Left ventricle myocardium inferior (tissue), 1 donor: ENCODE measurements at places on chromosomes 2 and 18. TPM values are rescaled to one million over a fixed set of nuclear protein-coding genes. Genes with fewer than 3 reads are reported as not detected.
A peak's percentile ranks its signal among the peaks of the same experiment; 100 is the strongest.

- H3K27me3 ChIP-seq, result no peaks in the 10 kb centered on the region
- no peak overlapping the region for H3K4me3 ChIP-seq
- DNase-seq, result no peak
- peaks cover 13% of the 10 kb centered on the region for H3K4me1 ChIP-seq
Measured at GRCh38 chr18:62802523-62802922, 87.2 kb downstream of the PHLPP1 start.

The PROC gene
- total RNA-seq, result not detected

GRCh38 chr2:64650722-64651338 lies 2.9 kb downstream of the SERTAD2 start:
- peak overlapping the region; percentile 69 for H3K27ac ChIP-seq
- no peaks in the 10 kb centered on the region for H3K36me3 ChIP-seq
- H3K4me3 ChIP-seq, result no peak overlapping the region
- DNase-seq, result no peak
- H3K27me3 ChIP-seq, result no peaks in the 10 kb centered on the region

The FAP gene
- 0.71 TPM for total RNA-seq

DNA sequence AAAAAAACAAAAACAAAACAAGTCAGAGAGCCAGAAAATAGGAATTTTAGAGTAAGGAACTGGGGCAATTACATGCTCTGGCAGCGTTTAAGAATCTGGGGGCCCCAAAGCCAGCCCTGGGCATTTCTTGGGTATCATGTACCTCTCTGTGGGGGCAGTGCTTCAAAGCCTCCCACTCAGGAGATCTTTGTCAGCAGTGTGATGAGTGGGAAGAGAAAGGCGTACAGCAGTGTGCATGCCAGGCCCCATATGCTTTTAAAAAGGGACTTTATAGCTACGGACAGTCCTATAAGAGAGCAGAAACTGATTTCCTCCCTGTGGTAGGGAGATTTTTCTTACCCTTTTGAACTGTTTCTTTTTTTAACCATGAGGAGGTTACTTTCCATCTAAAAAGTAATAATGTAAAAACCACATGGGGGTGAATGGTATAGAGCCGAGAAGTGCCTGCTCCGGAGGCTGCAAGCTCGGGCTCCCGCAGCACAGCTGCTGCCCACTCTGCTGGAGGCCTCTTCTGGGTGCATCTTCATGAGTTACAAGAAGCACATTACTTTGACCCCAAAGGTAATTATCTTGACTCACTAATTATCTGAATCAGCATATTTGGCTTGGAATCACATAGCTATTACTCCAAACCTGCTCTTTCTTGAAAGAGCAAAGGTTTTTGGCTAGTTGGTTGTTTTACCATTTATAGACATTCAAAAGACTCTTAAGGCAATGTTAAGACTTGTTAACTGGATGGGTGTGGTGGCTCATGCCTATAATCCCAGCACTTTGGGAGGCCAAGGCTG lies 46.4 kb downstream of the PROC start:
- H3K36me3 ChIP-seq, result peaks cover 24% of the 10 kb centered on the region
- H3K27me3 ChIP-seq, result no peaks in the 10 kb centered on the region
- no peaks in the 10 kb centered on the region for H3K4me1 ChIP-seq
- DNase-seq, result no peak
- H3K4me3 ChIP-seq, result no peak overlapping the region

GRCh38 chr18:26502823-26503222 lies 45.5 kb downstream of the KCTD1 start:
- peaks cover 19% of the 10 kb centered on the region for H3K36me3 ChIP-seq
- H3K27ac ChIP-seq, result no peak overlapping the region
- H3K4me3 ChIP-seq, result no peak overlapping the region
- no peaks in the 10 kb centered on the region for H3K27me3 ChIP-seq
- DNase-seq, result no peak

- no peaks in the 10 kb centered on the region for H3K27me3 ChIP-seq
- no peaks in the 10 kb centered on the region for H3K4me1 ChIP-seq
- H3K4me3 ChIP-seq, result no peak overlapping the region
- peaks cover 15% of the 10 kb centered on the region for H3K36me3 ChIP-seq
- no peak for DNase-seq
Measured at GRCh38 chr18:70172225-70172624, 33.3 kb downstream of the RTTN start.

GRCh38 chr2:160474891-160475787 lies 18.5 kb downstream of the RBMS1 start:
- no peak for DNase-seq
- no peak overlapping the region for H3K27ac ChIP-seq
- no peaks in the 10 kb centered on the region for H3K36me3 ChIP-seq
- no peaks in the 10 kb centered on the region for H3K27me3 ChIP-seq

- peaks cover 29% of the 10 kb centered on the region for H3K4me1 ChIP-seq
- no peak overlapping the region for H3K4me3 ChIP-seq
- H3K27me3 ChIP-seq, result no peaks in the 10 kb centered on the region
- H3K36me3 ChIP-seq, result no peaks in the 10 kb centered on the region
- H3K27ac ChIP-seq, result peak overlapping the region; percentile 47
Measured at GRCh38 chr18:50606609-50607008, 46.7 kb downstream of the MAPK4 start.

DNA sequence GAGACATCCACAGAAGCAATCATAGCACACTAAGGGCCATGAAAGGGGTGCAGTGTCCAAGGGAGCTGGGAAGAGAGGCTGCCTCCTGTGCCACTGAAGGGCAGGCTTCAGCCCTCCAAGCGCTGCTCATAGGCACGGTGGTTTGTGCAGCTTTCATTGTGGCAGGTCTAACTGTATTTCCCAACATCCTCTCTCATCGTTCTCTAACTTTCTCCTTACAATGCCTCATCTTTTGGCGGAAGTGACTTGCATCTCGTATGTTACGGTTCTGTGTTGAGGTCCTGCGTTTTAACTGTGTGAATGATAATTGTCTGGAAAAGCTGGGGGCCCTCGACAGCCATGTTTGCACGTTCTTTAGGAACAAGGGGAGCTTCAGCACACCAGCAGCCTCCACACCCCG lies 213.9 kb downstream of the GBX2 start:
- no peak overlapping the region for H3K4me3 ChIP-seq
- no peak for DNase-seq
- no peaks in the 10 kb centered on the region for H3K4me1 ChIP-seq
- peaks cover 3% of the 10 kb centered on the region for H3K36me3 ChIP-seq
- H3K27ac ChIP-seq, result no peak overlapping the region

GRCh38 chr2:9952856-9953503 lies 1.5 kb downstream of the GRHL1 start:
- DNase-seq, result no peak
- H3K4me3 ChIP-seq, result no peak overlapping the region
- peaks cover 12% of the 10 kb centered on the region for H3K4me1 ChIP-seq
- H3K36me3 ChIP-seq, result no peaks in the 10 kb centered on the region

- H3K4me3 ChIP-seq, result no peak overlapping the region
- no peaks in the 10 kb centered on the region for H3K4me1 ChIP-seq
- no peak for DNase-seq
- no peak overlapping the region for H3K27ac ChIP-seq
- H3K27me3 ChIP-seq, result no peaks in the 10 kb centered on the region
Measured at GRCh38 chr2:7982054-7982453, 699.8 kb upstream of the ID2 start.

The RMDN2 gene
- total RNA-seq, result 6.5 TPM

DNA sequence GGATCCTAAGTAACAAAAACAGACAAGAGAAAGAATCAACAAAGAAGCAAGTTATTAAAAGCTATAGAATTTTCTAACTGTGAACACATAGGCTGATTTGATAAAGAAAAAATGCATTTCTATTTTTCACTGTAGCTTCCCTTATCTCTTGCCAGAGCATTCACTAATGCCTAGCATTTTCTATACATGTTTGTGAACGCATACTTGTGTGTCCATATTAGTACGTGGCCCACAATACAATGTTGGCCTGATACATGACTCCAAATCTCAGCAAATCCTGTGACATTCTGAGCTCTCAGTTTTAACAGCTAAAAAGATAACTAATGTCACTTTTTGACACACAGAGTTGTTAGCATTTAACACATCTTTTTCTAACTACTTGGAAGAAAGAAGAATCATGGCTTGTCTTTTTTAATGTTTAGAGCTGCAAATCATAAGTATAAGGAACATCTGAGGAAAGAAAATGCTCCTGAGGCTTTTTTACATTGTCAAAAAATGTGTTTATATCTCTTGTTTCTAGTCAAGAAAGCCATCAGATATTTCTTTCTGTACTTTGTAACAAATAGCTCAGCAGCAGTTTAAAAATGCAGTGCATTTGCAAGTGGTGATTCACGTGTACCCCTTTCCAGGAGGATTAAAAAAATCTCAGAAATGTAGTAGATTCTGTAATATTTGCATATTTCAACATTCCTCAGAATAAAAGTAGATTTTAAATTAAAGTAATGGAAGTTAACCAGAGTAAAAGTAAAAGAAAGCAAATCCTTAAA lies 1646.8 kb upstream of the TMEFF2 start:
- H3K27ac ChIP-seq, result no peak overlapping the region
- no peaks in the 10 kb centered on the region for H3K36me3 ChIP-seq
- no peaks in the 10 kb centered on the region for H3K27me3 ChIP-seq
- H3K4me3 ChIP-seq, result no peak overlapping the region

The CFLAR gene
- total RNA-seq, result 238 TPM

GRCh38 chr2:176138923-176139660 lies 9.6 kb downstream of the HOXD8 start:
- peaks cover 100% of the 10 kb centered on the region for H3K27me3 ChIP-seq
- H3K4me3 ChIP-seq, result peak overlapping the region; percentile 63
- no peak for DNase-seq
- H3K4me1 ChIP-seq, result peaks cover 27% of the 10 kb centered on the region

The CYP1B1 gene
- 17.7 TPM for total RNA-seq

The NEDD4L gene
- 45.8 TPM for total RNA-seq

DNA sequence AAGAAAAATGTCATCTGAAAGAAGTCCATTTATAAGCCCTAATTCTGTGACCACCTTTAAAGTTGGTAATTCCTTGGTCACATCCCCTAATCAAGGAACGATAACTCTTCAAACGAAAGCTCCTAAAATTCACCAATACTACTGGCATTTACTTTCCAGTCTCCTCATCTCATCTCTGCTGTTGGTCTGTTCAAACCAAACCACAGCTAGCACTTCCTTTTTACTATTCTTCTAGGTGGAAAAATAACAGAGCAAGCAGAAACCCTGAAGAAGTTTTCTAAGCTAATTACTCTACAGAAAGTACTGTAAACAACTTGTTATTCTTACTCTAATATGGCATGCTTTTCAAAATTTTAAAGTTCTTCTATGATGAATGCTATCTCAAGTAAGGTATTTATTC lies 21.6 kb downstream of the TIA1 start:
- peaks cover 100% of the 10 kb centered on the region for H3K36me3 ChIP-seq
- no peak overlapping the region for H3K4me3 ChIP-seq
- H3K27me3 ChIP-seq, result no peaks in the 10 kb centered on the region
- H3K4me1 ChIP-seq, result no peaks in the 10 kb centered on the region

- H3K4me1 ChIP-seq, result no peaks in the 10 kb centered on the region
- DNase-seq, result no peak
- H3K27ac ChIP-seq, result no peak overlapping the region
- no peaks in the 10 kb centered on the region for H3K27me3 ChIP-seq
Measured at GRCh38 chr2:126429103-126429502, 226.9 kb upstream of the GYPC start.

- H3K4me3 ChIP-seq, result no peak overlapping the region
- H3K4me1 ChIP-seq, result no peaks in the 10 kb centered on the region
- no peak for DNase-seq
- no peaks in the 10 kb centered on the region for H3K36me3 ChIP-seq
- H3K27ac ChIP-seq, result no peak overlapping the region
Measured at GRCh38 chr2:200619279-200619678, 33.5 kb downstream of the AOX1 start.

The SERPINB13 gene
- total RNA-seq, result not detected

DNA sequence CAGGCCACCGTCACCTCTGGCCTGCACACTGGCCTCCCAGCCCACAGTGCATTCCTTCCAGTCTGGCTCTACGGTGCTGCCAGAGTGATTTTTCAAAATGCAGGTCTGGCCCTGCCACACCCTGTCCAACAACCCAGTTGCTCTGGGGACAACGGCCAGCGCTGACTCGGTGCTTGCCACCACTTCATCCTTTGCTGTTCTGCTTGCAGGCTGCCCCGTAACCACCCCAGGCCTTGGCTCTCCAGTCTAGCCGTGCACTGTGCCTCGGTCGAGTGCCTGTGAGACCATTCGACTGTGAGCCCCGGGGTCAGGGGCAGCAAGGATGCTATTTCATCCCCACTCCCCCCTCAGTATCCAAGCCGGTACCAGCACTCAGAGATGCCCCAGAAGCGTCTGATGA lies 262.6 kb downstream of the KLHL29 start:
- no peak for DNase-seq
- no peak overlapping the region for H3K4me3 ChIP-seq
- H3K27me3 ChIP-seq, result no peaks in the 10 kb centered on the region
- H3K36me3 ChIP-seq, result peaks cover 6% of the 10 kb centered on the region
- H3K27ac ChIP-seq, result no peak overlapping the region

- no peaks in the 10 kb centered on the region for H3K36me3 ChIP-seq
- peaks cover 49% of the 10 kb centered on the region for H3K4me1 ChIP-seq
- H3K27me3 ChIP-seq, result no peaks in the 10 kb centered on the region
- H3K27ac ChIP-seq, result peak overlapping the region; percentile 79
- no peak overlapping the region for H3K4me3 ChIP-seq
- DNase-seq, result peak; percentile 4
Measured at GRCh38 chr2:28343184-28343942, 49.3 kb upstream of the FOSL2 start.

- no peak overlapping the region for H3K27ac ChIP-seq
- no peak overlapping the region for H3K4me3 ChIP-seq
- DNase-seq, result no peak
- peaks cover 8% of the 10 kb centered on the region for H3K4me1 ChIP-seq
- H3K27me3 ChIP-seq, result peaks cover 47% of the 10 kb centered on the region
Measured at GRCh38 chr2:1494906-1495305, 81.6 kb downstream of the TPO start.

DNA sequence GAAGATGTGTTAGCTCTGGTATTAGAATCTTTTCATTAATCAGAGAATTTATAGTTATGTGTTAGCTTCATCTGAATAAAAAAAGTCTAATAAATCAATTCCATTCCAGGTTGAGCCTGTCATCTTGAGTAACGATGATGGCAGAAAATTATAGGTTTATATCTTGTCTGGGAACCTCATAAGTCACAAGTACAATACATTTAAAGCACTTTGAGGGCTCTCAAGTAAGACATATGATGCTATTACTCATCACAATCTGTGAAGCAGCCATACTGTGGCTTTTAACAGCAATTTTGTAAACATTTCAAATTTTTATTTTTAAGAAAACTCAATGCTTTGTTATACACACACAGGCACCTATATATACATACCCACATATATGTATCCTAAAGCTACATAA lies 484.1 kb upstream of the VRK2 start:
- H3K27ac ChIP-seq, result no peak overlapping the region
- H3K36me3 ChIP-seq, result no peaks in the 10 kb centered on the region
- H3K27me3 ChIP-seq, result no peaks in the 10 kb centered on the region
- no peaks in the 10 kb centered on the region for H3K4me1 ChIP-seq
- no peak overlapping the region for H3K4me3 ChIP-seq

DNA sequence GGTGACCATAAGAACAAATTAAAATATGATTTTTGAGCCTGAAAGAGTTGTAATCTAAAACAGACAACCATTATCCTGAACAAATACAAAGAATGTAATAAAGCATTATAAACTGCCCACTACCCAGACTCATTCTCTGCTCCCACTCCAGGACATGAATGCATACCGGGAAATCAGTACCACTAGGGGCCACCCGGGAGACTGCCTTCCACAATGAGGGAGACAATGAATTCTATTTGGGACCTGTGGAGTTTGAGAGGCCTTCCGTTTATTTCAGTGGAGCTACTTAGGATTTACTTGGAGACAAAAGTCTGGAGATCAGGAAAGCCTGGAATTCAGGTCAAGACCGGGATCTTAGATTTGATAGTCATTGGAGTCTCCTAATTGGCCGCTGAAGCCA lies 50.0 kb downstream of the NAB1 start:
- no peak for DNase-seq
- no peaks in the 10 kb centered on the region for H3K27me3 ChIP-seq
- H3K27ac ChIP-seq, result no peak overlapping the region
- no peaks in the 10 kb centered on the region for H3K36me3 ChIP-seq
- no peaks in the 10 kb centered on the region for H3K4me1 ChIP-seq
- H3K4me3 ChIP-seq, result no peak overlapping the region
